Pancreas (tissue), 10 donors: ENCODE measurements at places on chromosomes 4 and X. TPM values are rescaled to one million over a fixed set of nuclear protein-coding genes. Genes with fewer than 3 reads are reported as not detected.

The AFF1 gene
- 13.0 TPM for polyA plus RNA-seq

The PRKG2 gene
- 4.9 TPM for polyA plus RNA-seq

The PHKA1 gene
- 4.3 TPM for polyA plus RNA-seq

The STK32B gene
- 6.6 TPM for polyA plus RNA-seq

The CSAG1 gene
- polyA plus RNA-seq: not detected

The VBP1 gene
- 10.9 TPM for polyA plus RNA-seq

The USP17L27 gene
- not detected for polyA plus RNA-seq

The CT45A2 gene
- polyA plus RNA-seq: not detected

The VGLL1 gene
- polyA plus RNA-seq: 0.91 TPM

The H2BW2 gene
- not detected for polyA plus RNA-seq

The SLC10A4 gene
- 0.42 TPM for polyA plus RNA-seq

The PNCK gene
- polyA plus RNA-seq: 0.99 TPM

The ADRA2C gene
- 5.3 TPM for polyA plus RNA-seq

The KLHL4 gene
- polyA plus RNA-seq: 0.21 TPM

The TIGD2 gene
- polyA plus RNA-seq: 2.4 TPM

The HAUS3 gene
- polyA plus RNA-seq: 9.6 TPM
